ENCODE measurements at places on chromosomes 7 and 10.

GRCh38 chr10:70007116-70007820 is 45.4 kb upstream of the MACROH2A2 start:
- DNase-seq, result no peak

DNA sequence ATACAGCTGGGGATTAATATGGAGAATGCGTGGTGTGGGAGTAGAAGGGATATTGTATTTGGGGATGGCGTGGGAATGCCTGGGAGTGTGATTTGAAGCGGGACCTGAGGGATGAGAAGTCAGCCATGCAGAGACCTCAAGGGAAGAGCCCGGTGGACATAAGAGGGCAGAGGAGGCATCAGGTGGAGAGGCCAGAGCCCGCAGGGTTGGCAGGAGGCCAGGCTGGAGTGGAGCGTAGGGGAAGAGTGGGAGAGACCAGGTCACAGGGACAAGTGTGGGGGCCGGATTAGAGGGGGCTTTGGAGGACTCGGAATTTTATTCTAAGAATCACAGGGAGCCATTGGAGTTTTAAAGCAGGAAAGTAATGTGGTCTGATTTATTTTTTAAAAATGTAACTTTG is 2.0 kb downstream of the NDUFB2 start:
- peak; percentile 58 for DNase-seq

GRCh38 chr7:38550836-38551235 is 80.3 kb downstream of the AMPH start:
- no peak for DNase-seq

DNA sequence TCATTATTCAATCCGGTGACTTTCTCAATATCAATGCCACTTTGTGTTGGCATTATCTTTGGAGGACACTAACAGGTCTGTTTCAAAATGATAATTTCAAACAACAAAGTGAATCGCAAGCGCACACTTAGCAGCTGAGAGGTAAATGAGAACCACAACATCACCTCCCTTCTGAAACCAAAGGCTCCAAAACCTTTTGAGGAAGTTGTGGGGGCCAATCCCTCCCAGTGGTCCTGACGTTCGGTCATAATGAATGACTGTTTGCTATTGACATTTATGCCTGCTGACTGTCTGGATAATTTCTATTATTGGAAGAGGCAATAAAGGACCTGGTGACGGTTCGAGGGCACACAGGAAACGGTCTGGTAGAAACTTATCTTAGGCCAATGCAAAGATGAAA is 1.8 kb downstream of the ADARB2 start:
- DNase-seq, result no peak

DNA sequence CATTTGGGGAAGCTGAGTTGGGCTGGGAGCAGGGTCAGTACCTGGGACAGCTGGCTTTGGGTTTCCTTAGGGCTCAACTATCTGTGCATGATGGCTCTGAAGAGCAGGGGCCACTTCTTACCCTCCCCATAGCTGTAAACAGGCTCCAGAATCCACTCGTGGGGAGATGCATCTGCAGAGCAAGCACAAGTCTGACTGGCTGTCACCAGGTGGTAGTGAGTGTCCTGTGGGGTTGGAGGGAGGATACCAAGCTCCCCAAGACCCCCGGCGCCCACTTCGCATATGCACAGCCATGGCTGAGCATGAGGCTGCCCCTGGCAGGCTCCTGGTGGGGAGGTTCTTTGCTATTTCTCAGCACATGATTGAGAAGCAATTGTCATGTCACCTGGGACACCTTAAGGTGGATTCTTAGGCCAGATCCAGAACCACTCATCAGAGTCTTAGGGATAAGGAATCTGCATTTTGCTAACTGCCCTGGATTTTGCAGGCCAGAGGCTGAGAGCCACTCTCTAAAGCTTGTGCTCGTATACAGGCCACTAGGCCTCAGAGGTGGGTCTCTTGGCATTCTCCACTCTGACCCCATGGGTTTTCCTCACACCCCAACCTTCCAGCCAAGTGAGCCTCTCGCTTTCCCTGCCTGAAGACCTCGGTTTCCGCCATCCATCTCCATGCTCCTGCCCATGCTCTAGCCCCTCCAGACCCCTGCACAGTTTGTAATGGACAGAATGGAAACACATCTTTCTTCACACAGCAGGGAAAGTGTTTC is 53.7 kb downstream of the ADCY1 start:
- DNase-seq, result no peak

DNA sequence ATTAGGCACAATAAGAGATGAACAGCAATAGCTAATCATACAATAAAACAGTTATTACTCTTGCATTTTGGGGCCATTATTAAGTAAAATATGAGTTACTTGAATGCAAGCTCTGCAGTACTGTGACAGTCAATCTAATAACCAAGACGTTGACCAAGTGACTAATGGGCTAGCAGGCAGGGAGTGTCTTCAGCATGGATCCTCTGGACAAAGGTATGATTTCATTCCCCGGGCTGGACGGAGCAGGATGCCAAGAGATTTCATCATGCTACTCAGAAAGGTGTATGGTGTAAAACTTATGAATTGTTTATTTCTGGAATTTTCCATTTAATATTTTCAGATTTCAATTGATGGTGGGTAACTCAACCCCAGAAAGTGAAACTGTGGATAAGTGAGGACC is 80.9 kb downstream of the SHH start:
- no peak for DNase-seq

- peak; percentile 52 for DNase-seq
Measured at GRCh38 chr7:47358944-47359588, 222.8 kb downstream of the TNS3 start.

GRCh38 chr7:29426587-29426986 is 137.0 kb upstream of the PRR15 start:
- DNase-seq, result no peak

- DNase-seq, result no peak
Measured at GRCh38 chr7:25804154-25804553, 347.8 kb upstream of the NFE2L3 start.

DNA sequence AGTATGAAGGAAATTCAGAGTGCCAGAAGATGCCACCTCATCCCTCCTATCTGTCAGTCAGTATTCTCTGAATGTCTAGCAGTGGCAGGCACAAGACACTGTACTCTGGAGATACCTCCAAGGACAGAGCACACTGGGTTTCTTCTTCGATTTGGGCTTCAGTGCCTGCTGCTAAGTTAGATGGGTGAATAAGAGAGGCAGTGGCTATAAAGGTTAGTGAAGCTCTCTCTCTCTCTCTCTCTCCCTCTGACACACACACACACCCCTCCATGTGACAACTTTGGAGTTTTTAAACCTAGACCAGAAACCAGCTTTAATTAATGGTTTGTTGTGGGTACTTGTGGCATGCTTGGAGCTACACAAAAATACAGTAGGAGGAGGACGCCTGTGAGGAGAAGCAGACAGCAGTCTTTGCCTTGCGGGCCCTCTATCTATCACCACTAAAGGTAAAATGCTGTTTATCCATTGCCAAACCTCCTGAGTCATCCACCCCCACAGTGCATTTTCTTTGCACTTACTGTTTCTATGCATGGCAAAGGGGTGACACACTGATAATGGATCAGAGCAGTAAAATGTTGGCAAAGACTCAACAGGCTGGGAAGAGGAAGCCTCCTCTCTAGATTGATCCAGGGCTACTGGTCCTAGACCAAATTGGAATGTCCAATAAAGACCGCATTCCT is 102.5 kb downstream of the TRIL start:
- no peak for DNase-seq

GRCh38 chr7:139820089-139820488 is 9.0 kb upstream of the TBXAS1 start:
- DNase-seq, result no peak

- DNase-seq, result peak; percentile 34
Measured at GRCh38 chr10:123704812-123705211, 38.7 kb downstream of the GPR26 start.

DNA sequence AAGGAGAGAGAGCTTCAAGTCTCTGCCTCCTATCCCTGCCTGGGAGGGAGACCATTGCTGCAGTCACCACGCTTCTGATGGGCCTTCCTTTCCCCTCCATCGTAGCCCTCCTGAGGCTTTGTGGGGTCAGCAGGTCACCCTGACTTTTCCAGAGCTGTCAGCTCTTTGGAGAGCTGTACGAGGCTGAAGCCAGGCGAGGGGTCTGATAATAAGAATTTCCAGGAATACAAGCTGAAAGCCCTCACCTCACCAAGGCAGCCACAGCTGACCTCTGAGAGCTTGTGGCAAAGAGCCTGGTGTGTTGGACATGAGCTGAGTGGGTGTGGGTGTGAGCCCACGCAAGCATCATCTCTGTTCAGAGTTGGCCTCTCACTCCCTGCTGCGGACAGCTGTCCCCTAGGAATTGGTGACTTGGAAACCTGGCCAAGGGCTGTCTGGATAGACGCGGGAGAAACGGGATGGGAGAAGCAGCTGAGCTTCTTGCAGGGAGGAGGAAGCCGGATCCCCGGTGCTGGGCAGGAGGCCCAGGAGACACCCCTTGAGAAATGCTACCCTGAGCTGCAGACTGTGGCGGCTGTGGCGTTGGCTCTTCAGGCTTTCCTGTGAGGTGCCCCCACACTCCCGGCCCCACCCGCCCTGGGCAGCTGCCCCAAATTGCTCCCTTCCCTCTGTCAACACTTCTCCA is 122.1 kb upstream of the BTBD16 start:
- peak; percentile 86 for DNase-seq

DNA sequence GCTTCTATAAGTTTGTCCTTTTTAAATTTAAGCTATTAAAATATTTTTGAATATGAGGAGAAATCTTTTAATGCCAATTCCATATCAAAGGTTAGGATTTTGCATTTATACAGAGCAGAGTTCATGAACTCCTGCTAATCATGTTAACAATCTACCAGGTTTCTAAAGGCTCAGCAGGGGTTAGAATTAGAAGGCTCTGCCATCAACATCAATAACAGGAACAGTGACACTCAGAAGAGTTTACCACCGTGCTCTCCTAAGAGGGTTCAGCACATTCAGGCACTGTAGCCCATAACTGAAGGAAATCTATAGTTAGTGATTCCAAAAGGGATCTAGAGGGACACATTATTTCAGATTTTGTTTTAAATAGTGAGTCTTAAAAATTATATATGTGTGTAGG is 100.1 kb downstream of the HOXA1 start:
- no peak for DNase-seq

GRCh38 chr7:85882335-85882734 is 695.5 kb upstream of the SEMA3D start:
- DNase-seq, result no peak

GRCh38 chr7:1849351-1850041 is 179.4 kb downstream of the ELFN1 start:
- no peak for DNase-seq

DNA sequence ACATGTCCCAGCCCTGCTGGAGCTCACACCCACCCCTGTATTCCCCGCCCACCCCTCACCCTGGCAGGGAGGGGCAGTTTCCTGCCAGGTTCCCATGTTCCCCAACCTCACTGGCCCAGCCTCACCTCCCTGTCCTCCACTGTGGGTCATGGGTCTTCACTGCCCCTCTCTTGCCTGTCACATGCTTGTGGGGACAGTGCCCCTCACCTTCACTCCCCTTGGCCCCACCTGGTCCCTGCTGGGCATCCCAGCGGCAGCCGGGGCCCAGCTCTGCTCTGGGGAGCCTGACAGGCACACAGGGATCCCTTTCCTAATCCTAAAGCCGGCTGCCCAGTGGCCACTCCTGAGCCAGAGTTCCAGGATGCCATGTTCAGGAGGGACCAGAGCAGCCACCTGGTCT is 21.4 kb upstream of the ZNF862 start:
- no peak for DNase-seq

DNA sequence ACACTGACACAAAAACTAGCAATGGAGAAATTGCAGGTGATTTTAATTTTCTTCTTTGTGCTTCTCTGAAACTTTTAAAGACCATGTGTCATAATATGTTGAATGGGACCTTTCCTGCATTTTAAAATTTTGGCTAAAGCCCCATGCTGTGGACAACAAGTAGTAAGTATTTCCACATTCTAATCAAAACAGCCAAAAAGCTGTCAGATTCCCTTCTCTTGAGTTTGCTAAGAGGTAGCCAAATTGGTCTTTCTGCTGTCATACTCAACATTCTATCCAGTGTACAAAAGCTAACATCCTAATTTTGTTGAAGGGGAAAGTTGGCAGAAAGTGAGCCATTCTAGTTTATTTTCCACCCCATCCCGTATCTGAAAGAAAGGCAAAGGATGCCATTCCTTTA is 447.6 kb downstream of the TFEC start:
- DNase-seq, result no peak

DNA sequence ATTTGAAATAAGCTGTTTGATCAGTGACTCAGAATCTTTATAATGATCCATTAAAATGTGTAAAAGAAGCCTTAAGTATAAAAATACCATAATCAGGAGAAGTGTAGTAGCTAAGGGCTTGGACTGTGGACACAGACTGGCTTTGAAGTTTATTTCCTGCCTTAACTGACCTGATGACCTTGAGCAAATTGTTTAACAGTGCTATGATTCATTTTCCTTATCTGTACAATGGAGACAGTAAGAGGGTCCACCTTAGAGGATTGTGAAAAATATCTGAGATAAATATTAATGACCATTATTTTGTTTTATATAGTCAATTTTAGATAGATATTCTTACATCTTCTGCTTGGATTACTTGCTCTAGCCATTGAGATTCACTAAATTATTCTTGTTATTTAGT is 13.3 kb upstream of the RPA3 start:
- no peak for DNase-seq

- no peak for DNase-seq
Measured at GRCh38 chr10:78458983-78459638, 425.4 kb downstream of the RPS24 start.

DNA sequence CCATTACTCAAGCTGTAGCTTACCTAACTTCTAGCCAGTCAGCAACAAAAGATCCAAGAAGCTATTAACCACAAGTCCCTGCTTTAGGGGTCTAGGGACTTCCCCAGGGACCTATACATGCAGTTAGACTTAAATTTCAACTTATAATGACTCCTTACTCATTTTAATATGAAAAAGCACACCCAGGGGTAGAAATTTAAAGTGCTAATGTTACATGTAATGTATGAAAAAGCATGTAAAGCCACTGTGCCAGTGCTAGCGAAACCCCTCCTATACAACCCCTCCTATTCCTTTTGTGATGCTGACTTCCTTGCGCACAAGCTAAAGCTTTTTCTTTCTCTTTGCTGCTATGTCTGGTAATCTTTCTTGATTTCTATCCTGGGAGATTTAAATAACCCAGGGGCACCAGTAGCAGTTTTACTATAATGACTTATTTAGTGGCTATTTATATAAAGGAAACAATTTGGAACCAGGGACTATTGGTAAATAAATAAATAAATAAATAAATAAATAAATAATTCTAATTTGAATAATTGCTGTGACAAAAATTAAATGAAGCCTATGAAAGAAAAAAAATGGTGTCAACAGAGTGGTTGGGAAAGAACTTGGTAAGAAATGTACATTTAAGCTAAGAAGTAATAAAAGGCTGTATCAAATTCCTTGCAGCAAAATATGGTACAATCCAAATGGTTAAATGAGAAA is 110.5 kb upstream of the MAGI2 start:
- DNase-seq, result no peak

DNA sequence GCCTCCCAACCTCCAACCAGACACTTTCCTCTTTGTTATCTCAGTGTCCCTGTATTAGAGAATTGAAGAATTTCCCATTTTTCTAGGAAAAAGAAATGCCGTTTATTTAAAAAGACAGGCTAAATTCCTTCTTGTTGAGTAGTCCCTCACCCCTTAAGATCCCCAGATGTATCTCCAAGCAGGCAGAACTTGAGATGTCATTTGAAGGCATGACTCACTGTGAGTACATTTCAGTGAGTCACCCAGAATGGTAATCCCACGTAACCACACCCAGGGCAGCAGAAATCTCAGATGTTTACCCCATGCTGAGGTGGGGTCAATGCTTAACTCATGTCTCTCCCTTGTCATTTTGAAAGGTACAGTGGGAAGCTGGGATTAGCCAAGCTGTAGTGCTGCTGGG is 4.4 kb downstream of the ZNF655 start:
- DNase-seq, result no peak

GRCh38 chr10:73876566-73876965 is 2.2 kb upstream of the CAMK2G start:
- no peak for DNase-seq

- DNase-seq, result no peak
Measured at GRCh38 chr10:113042868-113043267, 92.8 kb downstream of the TCF7L2 start.
